Astrocyte (in vitro differentiated cells and primary cell): ENCODE measurements at places on chromosomes 2 and 18.

- no peak for DNase-seq
These were observed 111.1 kb upstream of the SPOPL start for GRCh38 chr2:138390316-138390945.

DNA sequence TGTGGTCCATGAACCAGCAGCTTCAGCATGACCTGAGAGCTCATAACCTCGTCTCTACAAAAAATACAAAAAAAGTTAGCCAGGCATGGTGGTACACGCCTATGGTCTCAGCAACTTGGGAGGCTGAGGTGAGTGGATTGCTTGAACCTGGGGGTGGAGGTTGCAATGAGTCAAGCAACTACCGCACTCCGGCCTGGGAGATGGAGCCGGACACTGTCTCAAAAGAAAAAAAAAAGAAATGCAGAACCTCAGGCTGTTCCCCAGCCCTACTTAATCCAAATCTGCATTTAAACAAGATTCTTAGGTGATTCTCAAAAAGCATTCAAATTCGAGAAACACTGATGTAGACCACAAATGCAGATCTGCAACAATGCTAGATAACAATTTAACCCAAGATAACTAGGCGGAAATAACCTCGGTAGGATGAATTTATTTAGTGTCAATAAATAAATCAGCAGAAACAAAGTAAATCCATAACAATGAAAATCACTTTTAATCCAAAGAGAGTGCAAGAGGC lies 203.5 kb downstream of the SP3 start:
- no peak for DNase-seq

GRCh38 chr2:169036736-169037440 lies 5.8 kb upstream of the ABCB11 start:
- DNase-seq = no peak

DNA sequence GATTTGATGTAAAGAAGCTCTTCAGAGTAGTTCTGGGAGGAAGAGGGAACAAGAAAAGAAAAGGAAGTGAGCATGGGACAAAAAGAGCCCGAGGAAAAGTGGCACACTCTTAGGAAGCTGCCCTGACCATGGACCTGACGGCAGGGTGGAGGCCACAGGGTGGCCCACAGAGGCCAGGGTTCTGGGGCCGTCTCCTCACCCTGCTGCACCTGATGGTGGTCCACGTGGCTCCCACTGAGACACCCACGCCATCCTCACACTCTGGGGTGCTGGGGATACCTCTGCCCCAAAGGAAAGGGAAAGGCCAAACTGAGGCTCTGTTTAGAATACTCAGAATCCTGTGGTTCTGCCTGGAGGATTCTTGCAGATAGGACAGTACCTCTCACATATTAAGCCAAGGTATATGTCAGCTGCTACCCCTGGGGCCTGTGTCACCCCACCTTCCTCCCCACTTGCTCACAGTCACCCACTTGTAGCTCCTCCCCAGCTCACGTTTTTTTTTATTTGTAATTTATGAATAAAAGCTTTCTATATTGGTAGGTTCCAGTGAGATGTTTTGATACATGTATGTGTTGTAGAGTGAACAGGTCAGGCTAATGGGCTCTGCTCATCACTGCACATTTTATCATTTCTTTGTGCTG lies 171.1 kb downstream of the LDLRAD4 start:
- DNase-seq = no peak

DNA sequence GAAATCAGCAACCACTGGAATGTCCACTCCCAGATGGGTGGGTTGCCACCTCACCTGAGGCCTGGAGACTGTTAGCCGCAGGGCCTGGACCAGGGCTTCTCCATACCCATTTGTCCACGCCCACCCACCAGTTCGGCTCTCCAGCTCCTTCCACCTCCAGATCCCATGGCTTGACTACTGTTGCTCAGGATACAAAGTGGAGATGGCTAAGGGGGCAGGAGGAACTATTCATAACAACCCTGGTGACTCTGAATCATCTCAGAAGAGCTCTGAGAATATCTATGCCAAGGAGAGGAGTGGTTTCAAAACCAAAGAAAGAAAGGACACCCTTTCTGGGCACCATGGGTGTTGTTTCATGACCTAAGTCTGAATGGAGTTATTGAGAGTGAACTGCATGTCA lies 145.8 kb downstream of the LAMA3 start:
- DNase-seq = no peak

GRCh38 chr2:110101901-110102803 lies 13.5 kb downstream of the MALL start:
- DNase-seq = peak; percentile 74

- DNase-seq = peak; percentile 49
These were observed 19.5 kb downstream of the WIPF1 start for GRCh38 chr2:174577967-174578589.

DNA sequence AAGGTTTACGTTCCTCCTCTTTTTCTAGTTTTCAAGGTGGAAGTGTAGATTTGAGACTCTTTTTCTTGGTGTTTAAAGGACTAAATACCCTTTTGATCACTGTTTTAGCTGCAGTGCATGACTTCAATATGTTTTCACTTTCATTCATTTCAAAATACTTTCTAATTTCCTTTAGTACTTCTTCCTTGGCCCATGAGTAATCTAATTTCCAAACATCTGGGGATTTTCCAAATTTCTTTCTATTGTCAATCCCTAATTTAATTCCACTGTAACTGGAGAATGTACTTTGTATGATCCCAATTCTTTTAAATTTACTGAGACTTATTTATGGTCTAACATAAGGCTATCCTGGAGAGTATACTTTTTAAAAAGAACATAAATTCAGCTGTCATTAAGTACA lies 3.8 kb upstream of the RHBDD1 start:
- no peak for DNase-seq

GRCh38 chr2:46574457-46575355 lies 95.3 kb downstream of the TMEM247 start:
- no peak for DNase-seq

- peak; percentile 81 for DNase-seq
These were observed 52.1 kb upstream of the EPB41L5 start for GRCh38 chr2:119960821-119961220.

GRCh38 chr18:22311301-22311700 lies 106.4 kb downstream of the CTAGE1 start:
- DNase-seq = peak; percentile 75

- no peak for DNase-seq
These were observed 256.6 kb downstream of the PIEZO2 start for GRCh38 chr18:10892786-10893185.

DNA sequence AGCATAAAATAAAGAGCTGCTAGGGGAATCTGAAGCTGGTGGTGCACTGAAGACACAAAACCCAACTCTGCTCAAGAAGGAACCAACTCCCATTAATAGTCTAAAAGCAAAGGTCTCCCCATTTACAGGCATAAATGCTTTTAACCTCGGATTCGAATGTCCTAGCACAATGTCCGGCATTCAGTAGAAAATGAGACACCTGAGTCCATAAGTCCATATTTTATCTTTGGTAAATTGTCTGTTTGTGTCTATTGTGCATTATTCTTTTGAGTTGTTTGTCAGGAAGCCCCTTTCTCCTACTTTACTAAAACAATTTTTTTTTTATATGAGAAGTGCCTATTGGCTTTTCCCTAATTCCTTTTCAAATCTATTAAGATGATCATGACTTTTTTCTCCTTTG lies 179.5 kb upstream of the SMAD7 start:
- DNase-seq = no peak

DNA sequence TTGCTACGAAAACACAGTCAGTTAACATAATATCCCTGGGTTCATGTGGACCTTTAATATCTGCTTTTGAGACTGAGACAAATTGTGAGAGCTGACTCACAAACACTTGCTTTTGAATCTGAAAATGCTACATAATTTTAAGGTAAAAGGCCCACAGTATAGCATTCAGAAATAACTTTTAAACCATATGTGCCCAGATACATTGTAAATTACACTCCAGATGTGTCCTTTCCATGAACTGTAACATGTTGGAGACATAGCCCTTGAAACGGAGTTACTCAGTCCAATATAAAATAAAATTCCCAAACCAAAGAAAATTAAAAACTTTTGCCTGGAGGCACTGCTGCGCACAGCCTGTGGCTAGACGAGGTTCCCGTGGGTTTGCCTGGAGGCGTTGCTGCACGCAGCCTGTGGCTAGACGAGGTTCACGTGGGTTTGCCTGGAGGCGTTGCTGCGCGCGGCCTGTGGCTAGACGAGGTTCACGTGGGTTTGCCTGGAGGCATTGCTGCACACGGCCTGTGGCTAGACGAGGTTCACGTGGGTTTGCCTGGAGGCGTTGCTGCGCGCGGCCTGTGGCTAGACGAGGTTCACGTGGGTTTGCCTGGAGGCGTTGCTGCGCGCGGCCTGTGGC lies 131.9 kb upstream of the ALKAL2 start:
- DNase-seq = no peak

GRCh38 chr18:79402209-79402576 lies 6.5 kb downstream of the NFATC1 start:
- DNase-seq = no peak

DNA sequence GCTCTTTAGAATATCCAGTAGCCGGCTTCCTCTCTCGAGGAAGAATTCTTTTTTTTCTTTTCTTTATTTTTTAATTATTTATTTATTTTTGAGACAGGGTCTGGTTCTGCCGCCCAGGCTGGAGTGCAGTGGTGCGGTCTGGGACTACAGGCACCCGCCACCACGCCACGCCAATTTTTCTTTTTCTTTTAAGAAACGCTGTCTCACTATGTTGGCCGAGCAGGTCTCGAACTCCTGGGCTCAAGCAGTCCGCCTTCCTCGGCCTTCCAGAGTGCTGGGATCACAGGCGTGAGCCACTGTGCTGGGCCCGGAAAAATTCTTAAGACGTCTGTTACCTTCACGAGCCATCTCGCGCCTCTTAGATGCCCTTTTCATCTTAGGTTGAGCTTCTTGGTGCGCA lies 931 bp upstream of the TMEM131 start:
- no peak for DNase-seq

GRCh38 chr2:4937550-4937949 lies 754.6 kb upstream of the SOX11 start:
- DNase-seq = no peak

GRCh38 chr18:10245846-10246175 lies 208.6 kb upstream of the APCDD1 start:
- no peak for DNase-seq
